ENCODE measurements at places on chromosomes 6 and 20.

GRCh38 chr6:135703621-135704020 is 147.9 kb upstream of the PDE7B start:
- H3K27me3 ChIP-seq, result no peaks in the 10 kb centered on the region
- H3K4me1 ChIP-seq, result peaks cover 20% of the 10 kb centered on the region
- peak overlapping the region; percentile 83 for H3K27ac ChIP-seq
- H3K36me3 ChIP-seq, result no peaks in the 10 kb centered on the region

DNA sequence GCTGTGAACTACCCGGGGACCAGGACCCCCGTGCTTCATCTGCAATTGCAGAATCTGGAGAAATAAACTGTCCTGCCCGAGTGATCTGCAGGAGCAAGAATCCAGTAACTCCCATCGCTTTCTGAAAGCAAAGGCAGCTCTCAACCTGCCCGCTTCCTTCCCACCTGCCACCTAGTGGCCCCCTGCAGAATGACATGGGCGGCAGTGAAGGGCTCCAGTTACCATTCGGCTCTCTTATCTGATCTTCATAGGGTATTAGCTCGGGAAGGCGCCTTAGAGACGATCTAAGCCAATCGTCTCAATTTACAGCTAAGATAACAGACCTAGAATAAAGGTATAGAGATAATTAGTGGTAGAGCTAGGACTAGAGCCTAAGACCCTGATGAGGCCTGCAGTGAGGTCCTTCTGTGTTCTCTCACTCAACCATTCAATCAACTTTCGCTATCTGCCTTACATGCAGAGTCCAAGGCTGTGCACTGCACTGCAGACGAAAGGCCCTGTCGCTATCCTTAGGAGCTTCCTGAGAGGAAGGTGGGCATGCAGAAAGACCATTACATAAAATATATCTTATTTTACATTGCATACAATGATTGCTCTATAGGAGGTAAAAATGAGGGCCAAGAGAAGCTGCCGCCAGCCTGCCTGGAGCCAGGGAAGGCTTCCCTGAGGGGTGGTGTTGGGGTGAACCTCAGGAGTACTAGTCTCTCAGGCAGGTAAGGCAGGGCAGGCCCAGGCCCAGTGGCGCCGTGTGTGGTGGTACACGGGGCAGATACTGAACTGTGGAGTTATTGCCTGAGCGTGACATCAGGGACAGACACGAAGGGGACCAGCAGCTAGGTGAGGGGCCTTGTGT is 7.1 kb upstream of the PSMG4 start:
- DNase-seq, result peak; percentile 85
- H3K36me3 ChIP-seq, result no peaks in the 10 kb centered on the region
- H3K4me3 ChIP-seq, result no peak overlapping the region
- H3K27ac ChIP-seq, result no peak overlapping the region
- H3K27me3 ChIP-seq, result peaks cover 36% of the 10 kb centered on the region

- no peak overlapping the region for H3K27ac ChIP-seq
- H3K36me3 ChIP-seq, result no peaks in the 10 kb centered on the region
- H3K27me3 ChIP-seq, result no peaks in the 10 kb centered on the region
- H3K4me1 ChIP-seq, result no peaks in the 10 kb centered on the region
Measured at GRCh38 chr6:22657352-22657980, 88.1 kb downstream of the HDGFL1 start.

DNA sequence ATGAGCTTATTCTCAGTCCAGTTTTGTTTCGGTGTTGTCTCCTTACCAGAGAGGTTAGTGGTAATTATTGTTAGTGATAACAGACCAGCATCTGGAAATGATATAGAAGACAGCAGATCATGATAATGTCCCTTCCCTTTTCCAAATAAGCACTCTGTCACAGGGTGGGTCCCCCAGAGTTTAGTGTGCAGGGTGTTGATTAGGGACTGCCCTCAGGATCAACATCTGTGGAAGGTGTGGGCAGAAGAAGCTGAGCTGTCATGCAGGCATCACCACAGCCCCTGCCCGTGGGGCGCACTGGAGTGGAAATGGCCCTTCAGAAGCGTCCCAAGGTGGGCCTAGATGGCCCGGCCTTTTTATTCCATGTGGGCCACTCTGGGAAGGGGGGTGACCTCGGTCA is 67.6 kb upstream of the DTNBP1 start:
- H3K36me3 ChIP-seq, result no peaks in the 10 kb centered on the region
- H3K4me1 ChIP-seq, result peaks cover 29% of the 10 kb centered on the region
- DNase-seq, result no peak
- H3K4me3 ChIP-seq, result no peak overlapping the region
- no peaks in the 10 kb centered on the region for H3K27me3 ChIP-seq

DNA sequence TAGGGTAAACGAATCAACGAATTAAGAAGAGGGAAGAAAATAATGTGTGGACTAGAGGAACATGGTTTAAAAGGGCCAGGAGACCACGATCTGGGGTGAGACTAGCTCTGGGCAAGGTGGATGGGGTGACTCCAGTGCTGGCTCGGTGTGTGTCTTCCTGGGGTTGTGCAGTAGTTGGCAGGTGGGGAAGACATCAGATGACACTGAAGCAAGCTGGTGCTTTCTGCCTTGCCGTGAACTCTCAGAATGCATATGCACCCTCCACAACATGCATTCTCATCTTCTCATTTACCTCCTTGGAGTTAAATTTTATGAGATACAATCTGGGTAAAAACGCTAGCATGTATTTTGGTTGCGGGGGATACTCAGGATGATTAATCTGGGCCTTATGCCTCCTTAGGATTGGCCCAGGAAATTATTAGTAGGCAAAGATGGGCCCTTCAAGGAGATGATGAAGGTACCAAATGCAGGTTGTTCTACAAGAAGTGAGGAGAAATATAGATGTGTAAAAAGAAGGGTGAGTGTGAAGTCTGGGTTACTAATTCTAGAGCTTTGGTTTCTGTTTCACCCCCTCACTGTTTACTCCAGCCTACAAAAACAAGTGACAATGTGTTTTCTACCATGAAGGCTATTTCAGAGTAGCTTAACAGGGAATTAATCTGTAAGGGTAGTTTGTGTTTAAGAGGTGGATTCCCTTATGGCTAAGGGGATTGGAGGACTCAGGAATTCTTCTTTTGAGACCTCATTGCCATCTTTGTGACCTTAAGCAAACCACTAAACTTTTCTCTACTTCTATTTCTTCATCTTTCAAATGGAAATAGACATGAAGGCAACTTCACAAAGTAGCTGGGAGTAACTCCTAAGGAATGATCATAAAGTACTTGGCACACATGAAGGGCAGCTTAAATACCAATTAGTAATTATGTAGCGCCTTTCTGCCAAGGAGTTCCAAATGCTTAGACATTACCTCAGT is 71.0 kb upstream of the SUPT3H start:
- no peak overlapping the region for H3K4me3 ChIP-seq
- no peaks in the 10 kb centered on the region for H3K27me3 ChIP-seq
- H3K4me1 ChIP-seq, result peaks cover 77% of the 10 kb centered on the region
- no peak for DNase-seq

DNA sequence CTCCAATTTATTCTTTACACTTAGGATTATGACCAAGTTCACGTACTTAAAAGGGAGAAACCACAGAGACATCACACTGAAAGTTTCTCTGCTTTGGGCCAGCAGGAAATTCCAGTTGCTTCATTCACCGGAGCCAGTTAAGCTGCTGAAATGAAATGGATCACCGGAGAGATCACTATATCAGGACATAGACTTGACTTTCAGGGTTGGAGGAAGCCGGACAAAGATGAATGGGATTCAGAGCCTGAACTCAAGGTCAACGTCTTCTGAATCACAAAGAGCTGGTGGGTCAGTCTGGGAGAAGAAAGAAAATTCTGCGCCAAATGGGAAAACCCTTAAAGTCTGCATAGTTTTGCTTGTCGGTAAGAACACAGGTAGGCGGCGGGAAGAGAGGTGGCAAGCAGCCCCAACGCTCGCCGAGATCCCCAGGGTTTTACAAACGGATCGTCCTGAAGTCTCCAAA is 81.9 kb upstream of the CCDC28A start:
- H3K36me3 ChIP-seq, result no peaks in the 10 kb centered on the region
- H3K4me3 ChIP-seq, result peak overlapping the region; percentile 65
- H3K27ac ChIP-seq, result peak overlapping the region; percentile 48
- no peak for DNase-seq

DNA sequence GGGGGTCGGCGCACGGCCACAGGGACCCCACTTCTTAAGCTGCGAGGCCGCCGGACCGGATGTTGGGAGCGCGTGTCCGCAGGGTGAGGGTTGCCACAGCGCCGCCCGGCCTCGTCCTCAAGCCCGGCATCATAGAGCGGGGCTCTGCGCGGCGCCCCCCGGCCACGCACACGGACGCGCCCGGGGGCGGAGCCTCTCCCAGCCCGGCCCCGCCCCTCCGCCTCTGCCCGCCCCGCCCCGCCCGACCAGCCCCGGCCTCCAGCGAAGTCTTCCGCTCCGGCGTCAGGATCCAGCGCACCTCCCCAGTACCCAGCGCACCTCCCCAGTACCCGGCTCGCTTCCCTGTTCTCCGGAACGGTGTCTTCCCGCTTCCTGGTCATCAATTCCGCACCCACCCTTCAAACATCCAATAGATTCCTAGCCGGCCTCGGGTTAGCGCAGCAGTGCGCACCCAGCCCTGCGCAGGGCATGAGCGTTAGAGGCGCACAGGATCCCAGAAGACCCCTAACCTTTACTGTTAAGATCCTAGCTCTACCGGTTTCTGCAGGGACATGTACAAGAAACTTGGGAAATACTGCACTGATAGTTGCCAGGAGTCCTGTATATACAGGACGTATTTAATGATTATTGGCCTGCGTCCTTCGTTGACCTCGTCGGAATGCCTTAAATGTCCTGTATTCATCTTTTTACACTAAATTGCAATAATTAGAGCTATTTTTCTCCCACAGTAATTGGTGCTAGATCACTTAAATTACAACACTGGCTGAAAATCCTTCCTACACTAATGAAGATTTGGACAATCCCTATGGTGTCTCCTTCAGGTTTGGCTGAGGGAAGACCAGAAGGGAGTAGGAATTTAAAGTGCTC is 535 bp upstream of the DNAAF9 start:
- H3K4me1 ChIP-seq, result peaks cover 31% of the 10 kb centered on the region
- peak overlapping the region; percentile 91 for H3K4me3 ChIP-seq

GRCh38 chr20:19277381-19277780 is 64.9 kb downstream of the SLC24A3 start:
- H3K36me3 ChIP-seq, result no peaks in the 10 kb centered on the region
- H3K27ac ChIP-seq, result no peak overlapping the region
- H3K4me1 ChIP-seq, result no peaks in the 10 kb centered on the region
- H3K27me3 ChIP-seq, result no peaks in the 10 kb centered on the region
